ENCODE measurements at places on chromosomes 3 and 15. TPM values are rescaled to one million over a fixed set of nuclear protein-coding genes. Genes with fewer than 3 reads are reported as not detected.

The ELL3 gene
- total RNA-seq = 0.35 TPM

The STRA6 gene
- total RNA-seq = not detected

The TNFSF10 gene
- 7.0 TPM for total RNA-seq

- no peak for DNase-seq
Observed at GRCh38 chr3:73933585-73933984, 308.8 kb upstream of the PDZRN3 start.

DNA sequence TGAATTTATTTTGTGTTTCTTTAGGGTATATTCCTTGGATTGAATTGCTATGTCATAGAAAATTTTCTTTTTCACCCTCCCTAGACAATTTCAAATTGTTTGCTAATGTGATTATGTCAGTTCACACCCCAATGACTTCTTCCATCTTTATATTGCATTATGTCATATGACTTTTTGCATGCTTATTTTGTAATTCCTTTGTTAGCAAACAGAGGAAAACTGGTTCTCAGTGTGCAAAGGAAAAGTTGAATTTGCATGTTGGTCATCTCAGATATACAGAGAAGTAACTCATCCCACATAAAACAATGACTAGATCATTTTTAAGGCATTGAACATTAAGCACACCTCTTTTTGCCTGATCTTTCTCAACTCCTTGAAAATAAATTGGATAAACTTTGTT, 3.3 kb upstream of the RNF13 start:
- no peak for DNase-seq

- DNase-seq = no peak
Observed at GRCh38 chr3:188469228-188469885, 315.4 kb downstream of the LPP start.

GRCh38 chr3:24608701-24609390, 114.2 kb upstream of the THRB start:
- no peak for DNase-seq
